ENCODE measurements at places on chromosomes 2 and 18.

- peak; percentile 26 for DNase-seq
Observed at GRCh38 chr2:127423880-127424279, 5.7 kb downstream of the PROC start.

GRCh38 chr18:2914185-2914880, 67.5 kb downstream of the EMILIN2 start:
- DNase-seq: no peak

DNA sequence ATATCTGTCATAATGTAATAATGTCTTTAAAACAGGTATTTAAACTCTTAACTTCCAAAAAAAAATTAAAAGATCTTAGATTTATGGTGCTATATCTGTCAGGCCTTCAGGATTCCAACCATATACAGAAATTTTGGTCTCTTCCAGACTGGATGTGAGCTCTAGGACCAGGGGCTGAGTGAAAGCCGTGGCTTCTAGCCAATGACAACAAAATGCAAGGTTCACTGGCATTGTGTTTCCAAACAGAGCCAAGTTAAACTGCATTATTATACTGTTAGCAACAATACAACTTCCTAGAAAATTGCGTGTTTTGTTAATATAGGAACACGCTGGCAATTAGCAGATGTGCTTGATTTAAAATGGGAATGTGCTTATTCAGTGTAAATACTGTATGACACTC, 809.8 kb upstream of the SOX11 start:
- DNase-seq: peak; percentile 79

DNA sequence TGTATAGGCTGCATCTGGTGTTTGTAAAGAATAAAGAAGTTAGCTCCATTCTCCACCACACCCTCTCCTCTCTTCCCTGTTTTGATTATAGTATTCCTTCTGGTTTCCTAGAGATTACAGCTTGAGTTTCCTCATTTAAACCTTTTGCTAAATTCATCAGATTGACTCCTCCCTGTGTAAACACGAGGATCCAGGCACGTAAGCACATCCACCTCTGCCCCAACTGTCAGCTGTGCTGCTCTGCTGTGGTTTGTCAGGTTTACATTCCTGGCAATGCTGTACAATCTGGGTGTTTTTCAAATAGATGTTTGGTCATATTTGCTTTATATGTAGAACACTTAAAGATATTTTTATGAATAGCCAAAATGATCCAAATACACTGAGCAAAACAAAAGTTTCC, 302.8 kb downstream of the PTGR3 start:
- peak; percentile 81 for DNase-seq

DNA sequence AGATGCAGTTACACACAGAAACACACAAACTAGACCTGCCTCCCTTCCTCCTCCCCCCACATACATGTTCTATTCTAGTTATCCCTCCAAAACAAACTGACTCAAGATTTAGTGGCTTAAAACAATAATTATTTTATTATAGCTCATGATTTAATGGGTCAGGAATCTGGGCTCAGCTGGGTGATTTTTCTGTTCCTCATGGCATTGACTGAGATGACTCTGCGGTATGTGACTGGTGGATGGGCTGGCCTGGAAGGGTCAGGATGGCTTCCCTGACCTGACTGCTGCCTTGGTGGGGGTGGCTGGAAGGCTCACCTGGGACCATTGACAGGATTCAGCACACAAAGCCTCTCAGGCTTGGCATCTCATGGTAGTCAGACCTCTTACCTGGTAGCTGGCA, 33.7 kb upstream of the NTSR2 start:
- no peak for DNase-seq

GRCh38 chr18:45212181-45213039, 402.9 kb upstream of the SLC14A2 start:
- peak; percentile 95 for DNase-seq

DNA sequence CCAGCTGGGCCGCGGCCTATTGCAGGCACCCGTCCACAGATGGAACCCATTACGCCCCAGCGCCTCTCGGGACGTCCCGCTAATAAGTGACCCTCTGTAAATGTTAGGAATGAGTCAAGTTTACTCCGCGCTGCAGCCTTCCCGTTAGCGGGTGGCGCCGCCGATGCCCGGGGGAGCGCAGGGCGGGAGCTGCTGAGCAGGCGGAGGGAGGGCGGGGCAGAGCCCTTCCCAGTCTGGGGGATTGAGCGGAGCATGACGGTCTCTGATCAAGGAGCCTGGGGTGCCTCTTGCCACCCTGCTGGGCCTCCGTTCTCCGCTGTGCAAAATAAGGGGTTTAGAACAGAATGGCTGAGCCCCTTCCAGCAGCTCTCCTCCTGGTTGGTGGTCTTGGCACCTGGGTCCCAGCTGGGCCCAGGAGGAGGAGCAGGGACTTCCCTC, 10.5 kb downstream of the CROCC2 start:
- peak; percentile 83 for DNase-seq

DNA sequence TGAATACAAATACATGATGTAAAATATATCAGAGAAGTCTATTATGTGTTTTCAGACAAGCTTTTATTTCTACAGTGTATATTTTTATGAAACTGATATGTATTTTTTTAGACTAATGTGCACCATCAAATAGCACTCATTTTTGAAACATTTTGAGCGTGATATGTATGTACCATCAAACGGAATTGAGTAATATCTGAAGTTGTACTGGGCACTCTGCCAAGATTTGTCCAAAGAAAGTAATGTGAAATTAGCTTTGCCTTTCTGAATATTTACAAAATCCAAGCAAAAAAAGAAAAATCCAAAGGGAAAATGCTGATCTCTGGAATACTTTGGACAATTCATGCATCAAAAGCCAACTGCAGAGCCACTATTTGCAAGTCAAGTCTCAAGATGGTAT, 972.0 kb downstream of the DPP10 start:
- DNase-seq: no peak

DNA sequence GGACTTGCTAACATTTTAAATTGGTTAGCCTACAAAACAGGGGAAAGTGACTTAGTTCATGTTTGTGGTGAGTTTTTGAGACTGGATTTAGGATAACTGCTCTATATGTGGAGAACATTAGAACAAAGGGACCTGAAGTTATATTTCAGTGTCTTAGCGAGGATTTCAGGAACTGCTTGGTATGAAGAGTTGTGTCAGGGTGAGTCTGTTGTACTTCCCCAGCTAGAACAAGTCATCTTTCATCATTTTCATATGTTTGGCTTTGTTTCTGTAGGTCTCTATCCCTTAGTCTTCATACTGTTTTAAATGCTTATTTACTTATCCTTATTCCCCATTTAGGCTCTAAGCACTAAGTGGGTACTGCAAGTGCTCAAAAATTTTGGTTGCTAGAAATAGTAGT, 41.9 kb downstream of the KCMF1 start:
- DNase-seq: no peak

DNA sequence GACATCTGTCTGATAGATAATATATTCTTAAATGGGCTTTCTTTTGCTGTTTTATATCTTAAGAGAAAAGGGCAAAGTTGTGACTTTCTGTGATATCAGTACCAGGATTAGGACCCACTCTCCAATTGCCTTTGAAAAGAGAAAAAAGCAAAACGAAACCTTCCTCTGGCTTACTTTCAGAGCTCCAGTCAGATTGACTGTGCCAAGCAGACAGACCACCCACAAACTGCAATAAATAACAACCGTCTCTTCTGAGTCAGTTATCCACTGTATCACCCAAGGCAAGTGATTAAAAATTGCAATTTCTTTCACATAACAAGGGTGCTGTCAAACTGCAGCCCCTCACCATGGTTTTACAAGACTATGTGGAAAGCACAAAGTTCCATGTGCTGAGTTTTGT, 230.5 kb upstream of the SETBP1 start:
- no peak for DNase-seq

GRCh38 chr2:108625828-108626195, 91.5 kb downstream of the LIMS1 start:
- no peak for DNase-seq

GRCh38 chr2:153287109-153287801, 191.3 kb downstream of the RPRM start:
- DNase-seq: peak; percentile 39

DNA sequence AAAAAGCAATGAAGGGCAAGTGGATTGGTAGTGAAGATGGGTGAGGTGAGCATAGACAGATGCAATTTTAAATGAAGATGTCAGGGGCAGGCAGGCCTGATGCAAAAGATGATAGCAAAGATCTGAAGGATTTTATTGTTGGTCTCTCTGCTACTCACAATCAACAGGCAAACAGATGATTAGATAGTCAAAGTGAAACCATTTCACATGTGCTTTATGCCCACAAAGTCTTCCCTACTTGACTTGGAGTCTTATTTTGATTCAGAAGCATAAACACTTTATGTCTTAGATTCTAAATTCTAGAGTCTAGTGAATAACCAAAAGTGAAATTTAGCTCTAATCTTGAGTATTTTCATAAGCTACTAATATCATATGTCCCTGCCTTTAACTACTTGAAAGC, 153.8 kb upstream of the HNRNPA3 start:
- DNase-seq: no peak

DNA sequence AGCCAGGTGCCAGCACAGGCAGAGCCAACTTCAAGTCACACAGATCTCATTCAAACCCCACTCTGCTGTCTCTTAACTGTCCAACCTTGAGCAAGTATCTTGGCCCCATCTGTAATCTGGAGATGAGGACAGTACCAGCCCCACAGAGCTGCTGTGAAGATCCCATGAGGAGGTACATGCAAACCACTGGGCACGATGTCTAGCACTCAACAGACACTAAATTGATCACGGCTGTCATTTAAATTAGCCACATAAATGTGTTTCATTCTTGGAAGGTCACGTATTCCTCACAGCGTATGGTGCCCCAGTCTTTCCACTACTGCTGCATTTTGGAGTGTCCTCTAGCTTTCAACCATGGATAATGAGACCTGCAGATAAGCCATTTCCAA, 167.6 kb upstream of the ID2 start:
- DNase-seq: no peak

GRCh38 chr2:227472265-227473121, 537 bp downstream of the AGFG1 start:
- DNase-seq: peak; percentile 69

GRCh38 chr2:6915399-6915798, 1.8 kb upstream of the RNF144A start:
- no peak for DNase-seq

DNA sequence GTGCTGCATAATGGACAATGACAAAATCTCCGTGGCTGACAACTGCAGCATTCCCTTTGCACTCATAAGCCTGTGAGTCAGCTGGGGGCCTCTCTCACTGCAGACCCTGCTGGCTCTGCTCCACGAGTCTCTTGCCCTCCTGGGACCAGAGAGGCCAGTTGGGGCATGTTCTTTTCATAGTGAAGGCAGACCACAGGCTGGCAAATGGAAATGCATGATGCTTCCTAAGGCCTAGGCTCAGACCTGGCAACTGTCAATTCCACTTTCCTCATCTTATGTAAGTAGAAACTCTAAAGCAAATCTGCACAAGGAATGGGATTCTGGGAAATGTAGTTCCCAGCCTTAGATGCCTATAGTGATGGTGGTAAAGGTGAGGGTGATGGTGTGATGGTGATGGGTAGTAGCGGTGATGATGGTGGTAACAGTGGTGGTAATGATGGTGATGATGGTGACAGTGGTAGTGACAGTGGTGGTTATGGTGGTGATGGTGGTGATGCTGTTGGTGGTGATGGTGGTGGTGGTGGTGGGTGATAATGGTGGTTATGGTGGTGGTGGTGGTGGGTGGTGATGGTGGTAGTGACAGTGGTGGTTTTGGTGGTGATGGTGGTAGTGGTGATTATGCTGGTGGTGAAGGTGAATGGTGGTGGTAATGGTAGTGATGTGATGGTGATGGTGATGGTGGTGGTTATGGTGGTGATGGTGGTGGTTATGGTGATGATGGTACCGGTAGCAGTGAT, 185.8 kb upstream of the ARL4C start:
- peak; percentile 85 for DNase-seq

Measured in NCI-H69 (cell line).